ENCODE measurements at places on chromosomes 1 and 21. TPM values are rescaled to one million over a fixed set of nuclear protein-coding genes. Genes with fewer than 3 reads are reported as not detected.

Gene MTF1
- 4.0 TPM for total RNA-seq

Gene RGS18
- total RNA-seq: not detected

Gene SMPDL3B
- 0.99 TPM for total RNA-seq

Gene EPHA8
- total RNA-seq: not detected

Gene LPAR3
- 0.21 TPM for total RNA-seq

Gene ZNF436
- 5.4 TPM for total RNA-seq

Gene C4BPA
- 0.58 TPM for total RNA-seq

Gene TTC34
- total RNA-seq: 0.03 TPM

Gene PEAR1
- 10.5 TPM for total RNA-seq

Gene PARP1
- 131 TPM for total RNA-seq

Gene TCEA3
- total RNA-seq: 0.17 TPM

Gene KCNK2
- total RNA-seq: 0.10 TPM

Gene NR0B2
- not detected for total RNA-seq

Gene VHLL
- not detected for total RNA-seq

Gene TAS1R2
- total RNA-seq: not detected

Gene APOBEC4
- total RNA-seq: not detected

Gene FAM163A
- total RNA-seq: not detected

Gene ROR1
- 11.1 TPM for total RNA-seq

Gene HSPB7
- total RNA-seq: not detected

Gene FAM78B
- 0.08 TPM for total RNA-seq

Gene SETDB1
- 22.9 TPM for total RNA-seq

Gene CYP4A11
- total RNA-seq: not detected

Gene SLC45A1
- total RNA-seq: 2.5 TPM

Gene LDLRAD2
- 0.12 TPM for total RNA-seq

Gene SPRR2B
- not detected for total RNA-seq

Gene PAQR7
- 3.4 TPM for total RNA-seq

Gene GREM2
- 0.34 TPM for total RNA-seq

Gene NTRK1
- 0.11 TPM for total RNA-seq

Gene ATAD3B
- 3.2 TPM for total RNA-seq

Gene PTCH2
- 0.21 TPM for total RNA-seq

Gene FCRL2
- total RNA-seq: not detected

Gene SLAMF7
- total RNA-seq: 1.8 TPM

Gene ZNF672
- total RNA-seq: 25.3 TPM

Gene OR2T11
- not detected for total RNA-seq

Gene TUFT1
- total RNA-seq: 13.3 TPM

Gene MX2
- total RNA-seq: not detected

Gene GRHL3
- 0.53 TPM for total RNA-seq

Gene TEX38
- not detected for total RNA-seq

Data from A549 treated with CpdA at 1 μM for 4 hours (cell line).